GM12891 (cell line): ENCODE measurements at places on chromosomes 1 and 21.

GRCh38 chr1:43241413-43241836 lies 28.4 kb upstream of the TMEM125 start:
- DNase-seq: no peak

DNA sequence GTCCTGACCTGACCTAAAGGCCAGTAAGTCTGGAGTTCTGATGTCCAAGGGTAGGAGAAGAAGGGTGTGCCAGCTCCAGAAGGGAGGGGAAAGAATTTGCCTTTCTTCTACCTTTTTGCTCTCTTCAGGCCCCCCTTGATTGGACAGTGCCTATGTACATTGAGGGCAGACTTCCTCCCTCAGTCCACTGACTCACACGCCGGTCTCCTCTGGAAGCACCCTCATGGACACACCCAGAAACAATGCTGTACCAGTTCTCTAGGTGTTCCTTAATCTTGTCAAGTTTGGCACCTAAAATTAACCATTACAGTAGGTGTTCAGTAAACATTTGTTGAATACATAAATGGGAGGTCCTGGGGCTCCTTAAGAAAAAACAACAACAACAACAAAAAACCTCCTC lies 51.0 kb upstream of the POU2F1 start:
- no peak for DNase-seq

DNA sequence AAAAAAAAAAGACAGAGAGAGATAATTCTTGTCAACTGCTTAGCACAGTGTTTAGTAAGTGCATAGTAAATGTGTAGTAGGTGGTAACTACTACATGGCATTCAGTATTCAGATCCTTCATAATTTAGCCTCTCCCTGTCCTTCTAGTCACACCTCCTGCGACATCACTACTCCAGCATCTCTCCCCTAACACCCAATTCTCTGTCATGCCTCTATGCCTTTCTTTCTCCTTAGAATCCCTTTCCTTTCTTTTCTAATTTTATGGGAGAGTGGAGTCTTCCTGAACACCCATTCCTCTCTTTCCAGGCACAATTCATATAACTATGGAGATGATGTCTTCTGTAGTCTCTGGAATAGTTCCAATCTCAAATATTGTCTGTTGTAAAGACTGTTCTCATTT lies 3.9 kb upstream of the VPS72 start:
- no peak for DNase-seq

DNA sequence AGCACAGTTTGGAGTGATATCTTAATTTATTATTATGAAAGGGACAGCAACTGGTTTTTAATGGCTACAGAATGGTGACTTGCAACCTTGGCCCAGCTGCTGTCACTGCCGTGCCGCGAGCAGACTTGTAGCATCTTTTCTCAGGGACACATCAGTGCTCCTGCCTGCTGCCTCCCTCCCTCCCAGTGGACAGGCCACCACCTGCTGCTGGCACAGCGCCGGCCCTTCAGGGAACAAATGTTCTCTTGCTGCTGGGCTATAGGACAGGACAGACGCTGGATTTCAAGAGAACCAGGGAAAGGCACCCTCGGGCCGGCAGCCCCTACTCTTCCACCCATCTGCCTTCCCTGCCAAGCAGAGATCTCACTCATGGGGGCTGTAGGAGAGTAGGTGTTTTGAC lies 413.8 kb upstream of the NFIA start:
- DNase-seq: no peak

DNA sequence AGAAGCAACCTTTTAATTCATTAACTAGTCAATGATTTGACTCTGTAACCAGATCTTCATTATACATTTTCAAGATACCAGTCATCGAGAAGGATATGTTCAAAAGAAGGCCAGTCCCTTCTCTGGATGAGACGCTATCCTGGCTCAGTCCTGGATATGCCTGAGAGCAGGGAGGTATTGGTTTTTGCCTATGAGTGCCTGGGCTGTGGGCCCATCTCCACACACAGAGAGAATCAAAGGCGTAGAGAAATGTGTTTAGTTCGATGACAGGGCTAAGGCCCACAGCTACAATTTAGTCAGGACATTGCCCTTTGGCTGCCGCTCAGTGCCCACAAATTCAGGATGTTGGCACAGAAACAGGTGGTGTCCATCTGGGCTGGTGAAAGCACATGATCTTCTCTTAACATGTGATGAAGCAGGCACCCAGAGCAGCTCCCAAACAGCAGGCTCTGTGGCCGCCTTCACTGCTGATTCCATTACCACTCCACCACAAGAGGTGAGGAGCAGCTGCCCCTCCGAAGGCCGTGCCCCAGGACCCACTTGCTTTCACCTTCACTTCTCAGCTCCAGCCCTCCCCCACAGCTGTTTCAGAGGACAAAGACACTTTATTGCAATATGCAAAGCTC lies 24.7 kb downstream of the ACKR1 start:
- DNase-seq: no peak

- DNase-seq: no peak
Observed at GRCh38 chr1:153506831-153507413, 28.9 kb downstream of the S100A6 start.

- no peak for DNase-seq
Observed at GRCh38 chr1:29798699-29799566, 562.6 kb downstream of the PTPRU start.
